ENCODE measurements at places on chromosomes 13 and 19.

DNA sequence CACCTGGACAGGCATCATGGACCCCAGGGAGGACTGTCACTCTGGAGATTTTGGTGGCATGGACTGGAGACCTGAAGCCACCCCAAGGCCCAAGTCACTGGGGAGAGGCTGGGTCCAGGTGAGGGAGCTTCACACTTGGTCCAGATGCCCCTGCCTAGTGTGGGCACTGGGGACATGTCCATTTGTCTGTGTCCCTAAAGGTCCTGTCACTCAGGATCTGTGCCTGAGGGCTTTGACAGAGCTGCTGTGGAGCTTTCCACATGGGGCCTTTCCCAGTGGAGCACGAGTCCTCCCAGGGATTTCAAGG lies 40.5 kb upstream of the CEACAM8 start:
- DNase-seq = no peak

- no peak for DNase-seq
These were observed 14.6 kb downstream of the CSNK1A1L start for GRCh38 chr13:37090912-37091311.

GRCh38 chr13:108200781-108201398 lies 14.4 kb downstream of the LIG4 start:
- DNase-seq = no peak

DNA sequence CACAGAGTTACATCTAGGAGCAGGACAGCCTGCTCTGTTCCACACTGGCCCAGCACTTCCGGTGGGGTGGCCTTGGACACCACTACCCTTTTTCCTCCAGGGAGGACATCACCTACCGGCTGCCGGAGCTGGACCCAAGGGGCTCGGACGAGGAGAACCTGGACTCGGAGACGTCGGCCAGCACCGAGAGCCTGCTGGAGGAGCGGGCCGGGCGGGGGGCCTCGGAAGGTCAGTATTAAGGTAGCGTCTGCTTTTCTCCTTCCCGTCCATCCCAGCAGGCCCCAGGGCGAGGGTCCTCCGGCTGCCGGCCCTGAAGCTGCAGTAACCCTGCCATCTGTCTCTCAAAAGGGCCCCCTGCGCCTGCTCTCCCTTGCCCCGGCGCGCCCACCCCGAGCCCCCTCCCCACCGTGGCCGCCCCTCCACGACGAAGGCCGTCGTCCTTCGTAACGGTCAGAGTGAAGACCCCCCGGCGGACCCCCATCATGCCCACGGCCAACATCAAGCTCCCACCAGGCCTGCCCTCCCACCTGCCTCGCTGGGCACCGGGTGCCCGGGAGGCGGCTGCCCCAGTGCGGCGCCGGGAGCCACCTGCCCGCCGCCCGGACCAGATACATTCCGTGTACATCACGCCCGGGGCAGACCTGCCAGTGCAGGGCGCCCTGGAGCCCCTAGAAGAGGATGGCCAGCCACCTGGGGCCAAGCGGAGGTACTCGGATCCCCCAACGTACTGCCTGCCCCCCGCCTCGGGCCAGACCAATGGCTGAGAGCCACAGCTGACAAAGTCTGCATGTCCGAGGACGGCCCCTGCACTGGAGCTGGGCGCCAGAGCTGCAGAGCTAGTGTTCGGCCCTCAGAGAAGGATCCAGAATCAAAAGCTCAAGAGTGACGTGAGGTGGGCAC lies 3.4 kb upstream of the USE1 start:
- no peak for DNase-seq

GRCh38 chr13:33515146-33515545 lies 229.6 kb upstream of the STARD13 start:
- no peak for DNase-seq

Measured in HEK293T (cell line).